Stimulated activated CD4-positive, alpha-beta T cell treated with anti-CD3 and anti-CD28 coated beads, Interleukin-1b, Interleukin-23, amount 100 ng/mL, for 1 hour (primary cell): ENCODE measurements at places on chromosomes 12 and 14.

- DNase-seq, result no peak
Observed at GRCh38 chr14:91219517-91220389, 24.8 kb downstream of the GPR68 start.

DNA sequence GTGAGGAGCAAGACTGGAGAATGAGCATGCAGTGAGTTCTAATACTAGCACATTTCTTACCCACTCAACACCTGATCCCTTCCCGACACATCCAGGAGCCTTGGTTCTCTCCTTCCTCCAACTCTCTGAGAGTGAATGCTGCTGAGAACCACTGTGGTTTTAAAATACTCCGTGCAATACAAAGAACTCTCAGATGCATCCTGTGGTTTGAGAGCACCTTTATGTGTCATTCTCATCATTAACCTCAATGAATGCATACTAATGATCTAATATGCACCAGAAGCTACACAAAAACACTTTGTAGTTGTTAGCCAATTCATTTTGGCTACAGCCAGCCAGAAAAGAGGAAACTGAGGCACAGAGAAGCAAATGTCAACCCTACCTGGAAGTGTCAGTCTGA lies 87.6 kb downstream of the GALNT8 start:
- no peak for DNase-seq

- no peak for DNase-seq
Observed at GRCh38 chr12:131912518-131913274, 16.4 kb upstream of the PUS1 start.

GRCh38 chr14:94079891-94080620 lies 946 bp downstream of the DDX24 start:
- no peak for DNase-seq

DNA sequence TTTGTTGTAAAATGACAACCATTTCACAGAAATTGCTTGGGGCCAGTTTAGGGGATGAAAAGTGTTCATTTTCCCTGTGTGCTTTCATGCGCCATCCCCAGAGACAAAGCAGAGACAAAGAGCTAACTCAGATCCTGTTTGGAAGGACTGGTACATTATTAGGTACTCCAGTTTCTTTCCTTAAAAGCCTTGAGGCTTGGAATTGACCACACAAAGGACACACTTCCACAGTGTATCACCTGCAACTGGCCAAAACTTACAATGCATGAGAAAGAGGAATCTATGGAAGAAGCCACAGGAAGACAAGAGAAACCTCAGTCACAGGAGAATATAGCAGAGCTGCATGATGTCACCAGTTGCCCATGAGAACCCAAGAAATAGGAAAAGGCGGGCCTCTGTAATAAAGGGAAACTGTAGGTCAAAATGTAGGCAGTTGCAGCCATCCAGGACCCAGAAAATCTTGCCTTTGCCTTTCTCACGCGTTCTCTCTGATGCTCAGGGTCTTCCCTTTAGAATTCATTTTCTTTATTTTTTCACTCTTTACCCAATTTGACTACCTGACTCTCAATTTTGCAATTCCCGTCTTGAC lies 339.0 kb downstream of the RMST start:
- DNase-seq, result no peak

- no peak for DNase-seq
Observed at GRCh38 chr12:112969547-112970306, 8.6 kb upstream of the OAS2 start.

GRCh38 chr14:101227611-101228594 lies 324.4 kb upstream of the RTL1 start:
- no peak for DNase-seq

DNA sequence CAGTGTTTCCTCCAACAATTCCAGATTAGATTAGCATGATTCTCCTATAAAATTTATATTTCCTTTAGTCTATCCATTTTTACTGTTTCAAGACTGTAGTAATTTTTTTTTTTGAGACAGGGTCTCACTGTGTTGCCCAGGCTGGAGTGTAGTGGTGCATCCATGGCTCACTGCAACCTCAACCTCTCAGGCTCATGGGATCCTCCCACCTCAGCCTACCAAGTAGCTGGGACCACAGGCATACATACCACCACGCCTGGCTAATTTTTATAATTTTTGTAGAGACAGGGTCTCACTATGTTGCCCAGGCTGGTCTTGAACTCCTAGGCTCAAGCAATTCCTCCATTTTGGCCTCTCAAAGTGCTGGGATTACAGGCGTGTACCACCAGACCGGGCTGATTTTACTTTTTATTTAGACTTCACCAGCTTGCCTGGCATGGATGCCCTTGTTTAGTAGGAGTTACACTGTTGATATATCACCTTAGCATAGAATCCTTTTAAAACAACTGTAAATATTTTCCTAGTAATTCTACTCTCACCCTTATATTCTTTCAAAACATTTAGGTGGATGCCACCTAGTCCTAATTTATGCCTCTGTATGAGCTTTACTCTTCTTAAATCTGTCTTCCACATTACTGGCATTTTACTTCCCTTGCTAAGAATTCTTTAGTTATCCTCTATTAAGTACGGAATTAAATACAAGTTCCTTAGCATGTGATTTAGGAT lies 55.8 kb upstream of the LIMA1 start:
- DNase-seq, result no peak

- no peak for DNase-seq
Observed at GRCh38 chr14:77206877-77207389, 25.3 kb downstream of the TMEM63C start.

DNA sequence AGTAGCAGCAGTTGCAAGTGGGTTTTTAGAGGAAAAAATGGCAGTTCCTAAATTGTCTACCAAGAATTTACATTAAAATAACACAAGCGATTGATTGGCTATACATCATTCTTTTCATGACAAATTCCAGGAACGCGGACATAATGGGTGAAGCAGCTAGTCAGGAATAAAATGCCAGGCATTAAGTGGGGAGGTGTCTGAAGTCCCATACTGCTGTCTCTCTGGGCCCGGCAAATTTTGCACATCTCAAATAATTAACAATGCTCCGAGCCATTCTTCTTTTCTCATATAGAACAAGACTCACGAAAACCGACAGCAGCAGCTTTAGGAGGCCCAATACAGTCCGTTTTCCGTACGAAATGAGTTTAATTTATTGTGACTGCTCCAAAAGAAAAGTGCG lies 696 bp downstream of the RPL36AL start:
- DNase-seq, result no peak

- no peak for DNase-seq
Observed at GRCh38 chr14:102185360-102185759, 45.7 kb downstream of the WDR20 start.

DNA sequence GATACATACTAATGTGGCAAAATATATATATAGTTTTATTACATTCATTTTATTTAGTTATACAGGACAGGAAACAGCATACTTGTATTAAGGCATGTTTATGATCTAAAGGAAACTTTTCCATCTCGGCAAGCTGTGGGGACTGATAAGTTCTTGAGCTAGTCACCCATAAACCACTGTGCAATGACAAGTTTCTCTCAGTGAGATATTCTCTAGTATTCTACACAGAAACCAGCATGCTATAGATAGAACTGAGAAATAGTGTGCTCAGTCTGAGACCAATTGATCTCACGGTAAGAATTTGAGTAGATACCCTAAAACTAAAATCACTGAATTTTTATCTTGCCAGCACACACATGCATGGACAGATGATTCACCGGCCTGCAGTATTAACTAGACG lies 717.6 kb upstream of the NOVA1 start:
- DNase-seq, result no peak

DNA sequence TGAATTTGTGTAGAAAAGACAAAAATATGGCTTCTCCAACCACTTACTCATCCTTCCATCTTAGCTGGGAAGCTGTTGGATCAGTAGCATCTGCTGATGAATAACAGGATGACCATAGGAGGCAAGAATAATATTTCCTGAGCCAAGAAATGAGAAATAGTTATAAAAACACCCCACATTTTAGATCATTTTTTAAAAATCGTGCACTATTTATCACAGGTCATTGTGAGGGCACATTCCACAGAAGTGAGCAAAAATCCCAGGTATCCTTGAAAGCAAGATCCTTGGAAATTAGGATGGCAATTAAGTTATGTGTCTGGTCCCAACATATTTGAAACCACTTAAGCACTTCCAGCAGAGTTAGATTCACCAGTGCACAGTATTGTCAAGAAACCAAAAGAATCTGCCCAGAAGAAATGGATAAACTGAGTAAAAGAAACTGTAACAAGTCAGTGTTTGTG lies 8.4 kb downstream of the FAR2 start:
- DNase-seq, result no peak

- no peak for DNase-seq
Observed at GRCh38 chr14:62445570-62445969, 599.7 kb downstream of the KCNH5 start.

GRCh38 chr14:67420102-67420739 lies 8.3 kb upstream of the PLEK2 start:
- DNase-seq, result no peak

- DNase-seq, result no peak
Observed at GRCh38 chr12:52146822-52147366, 44.9 kb downstream of the KRT80 start.

- DNase-seq, result no peak
Observed at GRCh38 chr12:96321941-96322340, 78.3 kb downstream of the CDK17 start.

DNA sequence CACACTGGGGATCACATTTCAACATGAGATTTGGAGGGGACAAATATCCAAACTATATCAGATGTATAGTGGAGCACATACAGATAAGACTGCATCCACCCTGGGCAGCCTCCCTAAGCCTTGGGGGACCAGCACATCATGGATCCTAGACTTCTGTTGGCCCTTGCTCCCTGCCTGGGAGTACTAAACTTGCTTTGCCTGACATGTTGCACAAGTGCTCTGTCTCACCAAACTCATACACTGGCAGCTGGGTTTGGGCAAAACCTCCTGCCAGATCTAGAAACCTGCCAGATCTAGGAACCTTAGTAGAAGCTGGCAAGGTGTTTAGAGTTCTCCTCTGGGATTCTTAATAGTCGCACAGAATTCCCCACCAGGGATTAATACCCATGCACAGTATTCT lies 18.4 kb upstream of the DHRS4 start:
- no peak for DNase-seq

DNA sequence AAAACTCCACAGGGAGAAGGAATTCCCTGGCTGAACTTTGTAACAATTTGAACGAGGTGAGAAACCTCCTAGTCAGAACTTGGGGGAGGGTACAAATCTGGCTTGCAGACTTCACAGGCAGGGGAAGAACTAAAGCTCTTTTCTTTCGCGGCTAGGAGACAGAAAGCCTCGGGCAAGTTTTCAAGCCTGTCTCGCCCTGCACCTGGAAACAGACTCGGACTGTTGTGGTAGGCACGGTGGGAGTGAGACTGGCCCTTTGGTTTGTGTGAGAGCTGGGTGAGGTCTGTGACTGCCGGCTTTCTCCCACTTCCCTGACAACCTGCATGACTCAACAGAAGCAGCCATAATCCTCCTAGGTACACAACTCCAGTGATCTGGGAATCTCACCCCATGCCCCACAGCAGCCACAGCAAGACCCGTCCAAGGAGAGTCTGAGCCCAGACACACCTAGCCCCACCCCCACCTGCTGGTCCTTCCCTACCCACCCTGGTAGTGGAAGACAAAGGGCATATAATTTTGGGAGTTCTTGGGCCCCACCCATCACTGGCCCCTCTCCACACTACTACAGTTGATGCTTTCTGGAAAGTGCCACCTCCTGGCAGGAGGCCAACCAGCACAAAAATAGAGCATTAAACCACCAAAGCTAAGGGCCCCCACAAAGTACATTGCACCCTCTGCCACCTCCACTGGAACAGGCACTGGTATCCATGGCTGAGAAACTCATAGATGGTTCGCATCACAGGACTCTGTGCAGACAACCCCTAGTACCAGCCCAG lies 102.7 kb upstream of the ST8SIA1 start:
- DNase-seq, result no peak

DNA sequence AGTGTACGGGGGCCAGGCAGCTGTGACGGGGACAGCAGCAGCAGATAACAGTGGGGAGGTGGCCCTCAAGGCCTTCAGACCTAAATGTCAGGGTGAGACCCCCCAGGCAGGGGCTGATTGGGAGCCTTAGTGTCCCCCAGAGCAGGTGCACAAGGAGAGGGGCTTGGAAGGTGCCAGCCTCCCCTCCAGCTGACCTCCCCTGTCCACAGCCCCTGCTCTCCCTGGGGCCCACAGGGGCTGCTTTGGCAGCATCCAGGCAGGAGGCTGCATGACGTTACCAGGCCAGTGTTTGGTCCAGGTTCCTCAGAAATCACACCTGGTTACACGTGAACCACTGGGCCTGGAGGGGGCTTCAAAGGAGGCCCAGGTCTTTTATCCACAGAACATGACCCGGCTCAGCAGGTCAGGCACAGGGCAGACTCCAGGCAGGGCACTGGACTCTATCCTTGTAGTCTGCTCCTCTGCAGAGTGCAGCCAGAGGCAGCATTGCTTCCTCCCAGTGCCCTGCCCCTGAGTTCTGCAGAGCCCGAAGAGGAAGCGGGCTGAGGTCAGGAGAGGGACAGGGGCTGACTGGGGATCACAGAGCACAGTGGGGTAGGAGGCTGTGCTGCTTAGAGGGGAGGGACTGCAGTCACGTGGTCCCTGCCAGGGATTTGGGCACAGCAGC lies 2.6 kb upstream of the TRMT61A start:
- DNase-seq, result no peak

GRCh38 chr12:125282921-125283320 lies 217.7 kb downstream of the AACS start:
- DNase-seq, result no peak

DNA sequence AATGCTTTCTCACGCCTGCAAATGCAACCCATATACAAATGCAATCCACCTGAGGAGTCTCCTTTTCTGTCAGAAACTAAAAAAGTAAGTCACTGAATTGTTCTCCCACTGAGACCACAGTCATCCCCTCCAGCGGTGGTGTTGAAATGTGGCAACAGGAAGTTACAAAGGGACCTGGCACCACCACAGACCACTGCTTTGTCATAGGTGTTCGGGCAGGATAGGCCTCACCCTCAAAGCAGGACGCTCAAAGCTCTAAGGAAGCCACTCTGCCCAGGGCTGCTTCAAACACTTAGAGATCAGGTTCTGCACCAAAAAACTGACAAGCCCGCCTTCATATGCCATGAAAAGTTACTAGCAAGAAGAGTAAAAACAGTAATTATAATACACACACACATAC lies 11.3 kb downstream of the PHLDA1 start:
- no peak for DNase-seq

DNA sequence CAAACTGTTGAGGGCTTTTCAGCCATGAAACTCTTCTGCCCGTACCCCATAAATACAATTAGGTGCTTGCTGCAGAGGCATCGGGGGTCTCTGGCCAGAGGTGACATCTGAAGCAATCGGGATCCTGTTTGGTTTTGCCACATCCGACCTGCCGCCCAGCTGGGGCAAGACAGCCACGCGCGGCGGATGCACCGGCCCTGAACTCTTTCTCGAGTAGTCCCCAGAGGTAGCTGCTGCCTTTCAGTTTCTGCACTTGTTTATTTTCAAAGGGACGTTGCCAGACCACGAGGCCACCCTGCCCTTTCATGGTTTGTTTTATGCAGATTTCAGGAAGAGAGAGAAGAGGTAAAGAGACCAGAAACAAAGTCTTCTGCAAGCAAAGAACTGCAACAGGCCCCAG lies 10.6 kb upstream of the MLXIP start:
- DNase-seq, result no peak

- no peak for DNase-seq
Observed at GRCh38 chr12:66925083-66925482, 246.2 kb upstream of the GRIP1 start.

GRCh38 chr14:44170556-44170955 lies 336.5 kb downstream of the FSCB start:
- DNase-seq, result no peak
